ENCODE measurements at places on chromosomes 1 and 21.

DNA sequence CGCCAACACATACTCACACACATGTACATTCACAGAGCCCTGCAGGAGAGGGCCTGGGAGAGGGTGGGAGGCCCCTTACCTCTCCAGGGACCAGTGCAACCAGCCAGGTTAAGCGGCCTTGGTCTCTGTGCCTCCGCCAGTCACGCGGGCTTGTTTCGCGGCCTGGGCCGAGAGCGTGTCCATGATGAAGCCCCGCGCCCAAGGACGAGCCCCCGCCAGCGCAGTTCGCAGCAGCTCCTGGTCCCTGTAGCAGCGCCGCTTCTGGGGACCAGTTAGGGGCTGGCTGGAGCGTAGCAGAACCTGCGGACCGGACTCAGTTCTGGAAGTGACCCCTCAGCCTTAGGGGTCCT lies 7.3 kb upstream of the FAM167B start:
- DNase-seq: no peak

GRCh38 chr1:79386730-79387129 lies 380.2 kb upstream of the ADGRL4 start:
- DNase-seq: no peak

- no peak for DNase-seq
Observed at GRCh38 chr1:66366634-66367033, 167.3 kb upstream of the SGIP1 start.

- DNase-seq: no peak
Observed at GRCh38 chr1:62891956-62892562, 108.1 kb downstream of the ATG4C start.

DNA sequence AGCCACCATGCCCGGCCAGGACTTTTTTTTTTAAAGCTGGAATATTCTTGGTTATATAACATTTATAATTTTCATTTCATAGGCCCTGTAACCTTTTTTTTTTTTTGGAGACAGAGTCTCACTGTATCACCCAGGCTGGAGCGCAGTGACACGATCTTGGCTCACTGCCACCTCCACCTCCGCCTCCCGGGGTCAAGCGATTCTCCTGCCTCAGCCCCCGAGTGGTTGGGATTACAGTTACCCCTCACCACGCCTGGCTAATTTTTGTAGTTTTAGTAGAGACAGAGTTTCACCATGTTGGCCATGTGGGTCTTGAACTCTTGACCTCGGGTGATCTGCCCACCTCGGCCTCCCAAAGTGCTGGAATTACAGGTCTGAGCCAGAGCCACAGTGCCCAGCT lies 12.6 kb downstream of the ZYG11B start:
- no peak for DNase-seq

GRCh38 chr1:29309075-29309474 lies 72.8 kb downstream of the PTPRU start:
- no peak for DNase-seq

GRCh38 chr1:50419907-50420677 lies 3.2 kb downstream of the DMRTA2 start:
- no peak for DNase-seq

- no peak for DNase-seq
Observed at GRCh38 chr1:230423951-230424350, 2.2 kb downstream of the PGBD5 start.

DNA sequence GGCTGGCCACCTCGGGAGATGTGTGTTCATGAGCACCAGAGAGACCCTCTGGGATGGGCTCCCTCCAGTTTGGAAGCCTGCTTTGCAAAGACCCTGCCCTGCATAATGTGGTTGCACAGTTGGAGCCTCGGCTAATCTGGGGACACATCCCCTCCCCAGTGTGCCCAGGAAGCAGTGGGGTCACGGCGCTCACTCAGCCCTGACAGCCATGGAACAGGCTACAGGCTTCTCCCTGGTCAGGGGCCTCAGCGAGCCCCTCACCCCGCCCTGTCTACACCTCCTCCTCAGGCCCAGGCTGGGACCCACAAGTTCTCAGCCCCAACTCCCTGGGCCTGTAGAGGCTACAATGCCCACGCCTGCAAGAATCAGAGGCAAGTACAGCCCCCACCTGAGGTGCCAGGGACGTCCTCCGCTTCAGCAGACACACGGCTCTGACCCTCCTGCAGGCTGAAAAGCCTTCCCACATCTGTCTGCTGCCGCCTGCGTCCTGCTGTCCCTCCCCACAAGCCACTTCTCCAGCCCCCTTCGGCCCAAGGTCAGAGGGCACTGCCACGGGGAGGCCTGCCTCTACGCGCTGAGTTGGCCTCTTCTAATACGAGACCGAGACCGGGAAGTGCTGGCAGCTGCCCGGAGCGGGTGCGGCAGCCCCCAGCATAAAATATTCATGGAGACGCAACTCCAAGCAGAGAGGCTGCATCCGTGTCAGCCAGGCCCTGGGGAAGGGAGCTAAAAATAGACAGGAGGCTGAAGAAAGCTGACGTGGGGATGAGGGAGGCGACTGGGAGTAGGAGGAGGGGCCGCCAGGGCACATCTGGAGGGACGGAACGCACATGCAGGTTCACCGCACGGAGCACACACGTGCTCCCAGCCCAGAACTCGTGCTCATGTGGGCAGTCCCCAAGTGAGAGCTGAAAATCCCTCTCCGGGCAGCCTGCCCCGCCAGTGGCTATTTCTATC lies 15.2 kb upstream of the GPR153 start:
- DNase-seq: no peak

GRCh38 chr1:168693197-168693871 lies 35.7 kb downstream of the DPT start:
- DNase-seq: no peak

DNA sequence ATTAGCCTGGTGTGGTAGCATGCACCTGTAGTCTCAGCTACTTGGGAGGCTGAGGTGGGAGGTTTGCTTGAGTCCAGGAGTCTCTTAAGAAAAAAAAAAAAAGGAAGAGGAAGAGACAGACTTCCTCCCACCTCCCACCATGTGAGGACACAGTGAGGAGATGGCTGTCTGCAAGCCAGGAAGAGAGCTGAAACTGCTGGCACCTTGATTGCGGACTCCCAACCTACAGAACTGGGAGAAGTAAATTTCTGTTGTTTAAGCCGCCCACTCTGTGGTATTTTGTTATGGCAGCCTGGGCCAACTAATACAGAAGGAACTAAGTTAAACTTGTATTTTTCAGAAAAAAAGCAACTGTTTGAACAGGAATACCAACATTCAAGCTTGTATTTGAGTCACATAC lies 21.7 kb downstream of the DOP1B start:
- DNase-seq: no peak

DNA sequence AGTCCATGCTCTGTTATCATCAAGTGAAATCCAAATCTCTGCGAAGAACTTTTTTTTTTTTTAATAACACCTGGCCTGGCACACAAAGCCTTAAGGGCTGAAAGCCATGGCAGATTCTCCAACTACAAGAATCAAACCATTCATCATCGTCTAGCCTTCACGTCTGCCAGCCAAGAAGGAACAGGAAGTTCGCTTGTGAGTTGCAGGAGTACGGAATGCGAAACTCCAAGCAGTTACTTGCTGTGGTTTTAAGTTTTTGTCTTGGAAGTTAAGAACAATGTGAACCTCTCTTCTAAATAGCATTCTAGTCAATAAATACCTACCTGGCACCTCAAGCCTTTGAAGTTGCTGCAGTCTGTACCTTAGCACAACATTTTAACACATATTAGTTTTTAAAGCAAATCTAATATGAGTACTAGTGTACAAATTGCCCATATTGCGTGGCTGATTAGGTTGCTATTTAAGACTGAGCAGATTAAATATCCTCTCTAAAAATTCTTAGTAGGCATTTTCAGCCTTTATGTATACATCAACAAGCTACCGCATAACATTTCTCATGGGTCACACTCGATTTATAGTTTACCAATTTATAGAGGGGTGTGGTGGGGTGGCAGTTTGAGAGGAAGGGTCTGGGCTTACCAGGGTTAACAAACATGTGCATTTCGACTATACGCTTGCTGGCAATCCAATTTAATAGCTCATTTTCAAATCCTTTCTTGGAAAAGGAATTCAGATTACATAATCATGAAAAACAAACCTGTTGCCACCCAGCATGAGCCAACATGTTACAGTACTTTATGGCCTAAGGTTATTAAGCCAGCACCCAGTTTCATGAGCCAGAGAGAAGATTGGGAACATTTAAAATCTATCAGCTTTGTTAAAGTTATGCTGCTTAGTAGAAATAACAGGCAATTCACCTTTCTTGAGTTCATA lies 22.2 kb upstream of the PTPN14 start:
- DNase-seq: no peak

Measured in stimulated activated naive B cell treated with anti-CD40 and anti-IgM and Interleukin-4, amounts not matched to agents 10 μg/mL and 1 μg/mL and 100 μg/mL, for 72 hours (primary cell).